NB4 (cell line): ENCODE measurements at places on chromosomes 11 and 22.

GRCh38 chr22:19756288-19757128 is 4.1 kb upstream of the TBX1 start:
- peak; percentile 49 for DNase-seq

DNA sequence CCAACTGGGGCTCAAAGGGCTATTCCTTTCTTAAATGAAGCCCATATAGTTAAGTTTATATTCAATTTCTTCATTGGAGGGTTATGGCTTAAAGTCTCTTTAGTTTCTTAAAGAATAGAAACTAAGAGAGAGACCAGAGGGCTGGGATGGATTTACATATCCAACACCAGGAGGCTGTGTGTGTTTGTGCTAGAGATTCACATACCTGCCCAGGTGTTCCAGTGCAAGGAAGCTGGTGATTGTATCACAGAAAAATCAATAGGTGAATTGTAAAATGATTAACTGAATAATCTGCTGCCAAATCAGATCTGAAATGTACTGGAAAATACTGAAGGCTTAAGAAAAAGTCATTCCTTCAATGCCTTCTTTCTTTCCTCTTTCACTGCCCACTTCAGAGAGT is 148.2 kb upstream of the BDNF start:
- DNase-seq: no peak

DNA sequence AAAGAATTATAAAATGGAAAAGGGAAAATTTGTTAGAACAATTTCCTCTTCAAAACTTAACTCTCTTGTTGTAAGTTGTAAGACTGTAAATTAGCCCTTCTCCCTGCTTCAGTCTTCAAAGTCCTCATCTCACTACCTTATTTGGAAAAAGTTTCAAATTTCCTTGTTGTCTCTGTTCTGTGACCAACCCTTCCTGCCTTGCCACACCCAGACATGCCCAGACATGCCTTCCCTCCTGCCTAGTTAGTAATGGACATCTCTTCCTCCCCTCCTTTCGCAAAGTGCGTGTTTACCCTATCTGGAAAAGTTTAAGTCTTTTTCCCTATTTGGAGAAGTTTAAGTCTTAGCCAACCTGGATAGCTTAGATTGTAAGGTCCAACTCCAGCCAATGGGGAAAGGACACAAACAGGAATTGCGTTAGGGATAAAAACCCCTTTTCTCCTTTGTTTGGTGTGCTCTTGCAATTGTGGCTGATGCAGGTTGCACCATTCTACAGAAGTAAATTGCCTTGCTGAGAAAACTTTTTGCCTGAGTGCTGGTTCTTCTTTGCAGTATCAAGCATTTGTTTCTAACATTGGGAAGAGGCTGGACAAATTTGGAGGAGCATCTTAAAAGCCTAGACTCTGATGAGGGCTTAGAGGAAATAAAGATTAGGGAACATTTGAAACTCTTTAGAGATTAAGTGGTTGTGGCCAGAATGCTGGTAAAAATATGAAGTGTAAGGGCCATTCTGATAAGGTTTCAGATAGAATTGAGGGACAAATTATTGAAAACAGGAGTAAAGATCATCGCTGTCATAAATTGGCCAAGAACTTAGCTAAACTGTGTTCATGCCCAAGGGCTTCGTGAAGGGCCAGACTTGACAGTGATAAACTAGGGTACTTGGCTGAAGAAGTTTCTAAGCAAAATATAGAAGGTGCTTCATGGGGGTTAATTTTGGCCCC is 15.4 kb downstream of the OR52K2 start:
- DNase-seq: no peak

DNA sequence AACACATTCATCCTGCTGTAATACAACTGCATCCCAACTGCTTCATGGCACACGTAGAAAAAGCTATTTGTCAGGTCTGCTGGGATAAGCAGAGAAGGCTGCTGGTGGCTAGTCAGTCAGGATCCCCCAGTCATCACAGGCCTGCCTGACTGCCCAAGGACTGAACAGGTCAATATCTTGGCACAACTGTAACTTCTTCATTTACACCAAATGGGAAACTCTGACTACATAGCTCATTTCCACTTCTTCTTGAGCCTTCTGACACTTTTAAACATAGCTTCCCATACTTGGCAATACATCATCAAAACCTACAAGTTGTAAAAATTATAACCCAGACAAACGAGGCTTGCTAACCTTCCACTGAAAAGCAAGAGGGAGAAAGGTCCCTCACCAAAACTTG is 2.8 kb downstream of the TMEM9B start:
- DNase-seq: no peak

DNA sequence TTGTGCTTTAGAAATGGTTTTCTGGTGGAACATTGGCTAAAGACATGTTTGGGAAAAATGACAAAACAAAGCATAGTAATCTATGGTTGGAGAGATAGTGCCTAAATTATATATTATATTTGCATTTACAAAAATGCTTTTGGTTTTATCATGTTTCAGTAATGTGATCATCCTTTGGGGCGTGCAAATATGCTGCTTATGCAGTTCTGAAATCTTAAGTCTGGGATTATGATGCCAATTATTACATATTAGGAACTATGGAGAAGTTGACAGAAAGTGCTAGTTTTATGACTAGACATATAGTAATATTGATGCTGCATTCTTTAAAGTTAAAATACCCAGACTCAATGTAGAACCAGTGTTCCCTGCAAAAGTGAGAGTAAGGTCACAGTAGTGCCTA is 655.0 kb downstream of the METTL15 start:
- DNase-seq: no peak

DNA sequence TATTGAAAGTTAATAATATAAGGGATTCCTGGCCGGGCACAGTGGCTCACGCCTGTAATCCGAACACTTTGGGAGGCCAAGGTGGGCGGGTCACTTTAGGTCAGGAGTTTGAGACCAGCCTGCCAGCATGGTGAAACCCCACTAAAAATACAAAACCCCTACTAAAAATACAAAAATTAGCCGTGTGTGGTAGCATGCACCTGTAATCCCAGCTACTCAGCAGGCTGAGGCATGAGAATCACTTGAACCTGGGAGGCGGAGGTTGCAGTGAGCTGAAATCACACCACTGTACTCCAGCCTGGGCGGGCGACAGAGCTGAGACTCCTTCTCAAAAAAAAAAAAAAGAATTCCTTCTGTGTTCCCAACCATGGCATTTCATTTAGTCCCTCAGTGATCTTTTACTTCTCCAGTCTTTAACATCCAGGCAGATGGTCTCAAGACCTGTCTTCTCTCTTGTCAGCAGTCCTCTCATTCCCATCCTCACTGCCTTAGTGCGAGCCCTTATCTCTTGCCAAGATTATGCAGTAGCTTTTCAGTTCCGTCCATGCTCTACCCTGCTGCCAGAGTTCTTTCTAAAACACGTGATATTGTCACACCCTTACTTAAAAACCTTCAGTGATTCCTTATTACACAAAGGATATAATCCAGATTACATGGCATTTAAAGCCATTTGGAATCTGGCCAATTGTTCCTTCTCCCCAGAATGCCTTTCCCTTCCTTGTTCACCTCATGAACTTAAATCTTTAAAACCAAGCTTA is 17.9 kb downstream of the RTN3 start:
- DNase-seq: no peak

GRCh38 chr22:42996646-42997365 is 18.1 kb downstream of the PACSIN2 start:
- DNase-seq: peak; percentile 62

DNA sequence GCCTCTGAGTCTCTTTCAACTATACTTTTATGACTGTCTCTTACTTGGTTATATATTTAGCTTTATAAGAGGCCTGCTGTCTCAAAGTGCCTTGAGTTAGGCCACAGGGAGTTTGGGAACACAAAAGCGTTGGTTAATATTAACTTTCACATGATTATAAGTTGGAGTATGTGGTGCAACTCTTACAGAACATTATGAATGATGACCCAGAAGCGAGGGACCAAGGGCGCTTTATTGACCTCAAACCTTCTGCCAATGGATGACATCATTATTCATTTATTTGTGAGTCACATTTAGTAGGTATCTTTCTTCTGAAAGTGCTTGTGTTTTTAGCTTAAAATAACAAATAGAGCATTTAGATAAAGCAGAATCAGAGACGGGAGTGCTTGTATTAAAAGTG is 298.0 kb upstream of the ZC3H12C start:
- no peak for DNase-seq

DNA sequence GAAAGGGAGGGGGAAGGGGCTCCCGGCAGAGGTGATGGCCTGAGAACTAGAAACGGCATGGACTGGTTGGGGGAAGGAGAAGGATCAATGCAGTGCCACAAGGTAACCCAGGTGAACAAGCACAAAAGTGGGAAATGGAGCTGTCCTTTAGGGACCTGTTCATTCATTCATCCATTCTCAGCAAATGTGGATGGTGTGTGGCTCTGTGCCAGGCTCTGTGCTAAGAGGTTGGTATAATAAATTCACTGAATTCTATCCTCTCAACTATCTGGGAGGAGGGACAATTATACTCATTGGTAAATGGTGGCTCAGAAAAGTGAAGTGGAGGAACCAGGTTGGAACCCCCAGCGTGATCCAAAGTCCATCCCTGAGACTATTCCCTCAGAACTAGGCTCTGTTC is 18.6 kb upstream of the ARAP1 start:
- no peak for DNase-seq

GRCh38 chr22:19823902-19824211 is 30.8 kb downstream of the GNB1L start:
- DNase-seq: peak; percentile 44

DNA sequence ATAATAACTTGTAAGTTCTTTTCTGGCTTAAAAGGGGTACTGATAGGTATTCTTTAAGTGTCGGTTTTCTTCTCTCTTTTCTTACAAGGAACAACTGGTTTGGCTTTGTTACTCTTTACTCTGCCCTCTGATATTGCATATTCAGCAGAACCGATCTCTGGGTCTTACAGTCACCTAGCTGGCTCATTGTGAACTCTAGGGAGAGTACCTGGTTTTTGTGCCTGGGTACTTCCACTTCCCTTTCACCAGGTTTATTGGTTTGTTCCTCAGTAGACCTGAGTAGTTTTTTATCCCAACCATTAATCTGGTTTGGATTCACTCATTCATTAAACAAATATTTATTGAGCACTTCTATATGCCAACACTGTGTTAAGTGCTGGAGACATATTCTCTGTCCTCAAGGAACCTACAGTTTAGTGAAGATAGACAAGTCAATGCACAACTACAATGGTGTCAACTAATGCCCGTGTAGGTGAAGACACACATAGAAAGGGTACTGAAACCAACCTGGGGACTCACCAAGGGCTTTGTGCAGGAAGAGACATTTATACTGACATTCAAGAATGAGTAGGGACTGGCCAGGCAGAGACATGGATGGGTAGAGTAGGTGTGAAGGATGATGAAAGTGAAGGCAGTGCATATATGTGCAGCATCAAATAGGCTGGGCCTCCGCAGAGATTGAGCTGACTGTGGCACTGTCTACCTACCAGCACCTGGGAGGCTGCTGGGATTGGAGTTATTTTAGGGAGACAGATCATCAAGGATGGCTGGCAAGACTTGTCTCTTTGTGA is 348.8 kb upstream of the C11orf87 start:
- DNase-seq: no peak

DNA sequence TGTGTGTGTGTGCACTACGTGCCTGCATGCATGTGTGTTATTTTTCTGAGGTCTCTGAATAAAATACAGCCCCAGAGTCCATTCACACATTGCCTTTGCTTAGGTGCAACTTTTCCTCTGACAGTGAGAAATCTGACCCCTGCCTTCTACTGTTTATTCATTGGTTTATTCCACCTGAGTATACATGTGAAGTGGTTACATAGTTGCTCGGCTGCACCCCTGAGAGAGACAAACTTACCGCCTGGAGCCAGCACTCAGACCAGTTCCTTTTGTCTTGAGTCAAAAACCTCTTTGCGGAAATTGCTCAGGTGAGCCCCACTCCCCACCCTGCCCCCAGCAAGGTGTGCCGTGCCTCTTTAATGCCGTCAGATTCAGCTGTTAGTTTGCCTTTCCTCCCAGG is 363.6 kb downstream of the BRD1 start:
- no peak for DNase-seq

- DNase-seq: no peak
These were observed 10.9 kb downstream of the SRPRA start for GRCh38 chr11:126257764-126258163.

DNA sequence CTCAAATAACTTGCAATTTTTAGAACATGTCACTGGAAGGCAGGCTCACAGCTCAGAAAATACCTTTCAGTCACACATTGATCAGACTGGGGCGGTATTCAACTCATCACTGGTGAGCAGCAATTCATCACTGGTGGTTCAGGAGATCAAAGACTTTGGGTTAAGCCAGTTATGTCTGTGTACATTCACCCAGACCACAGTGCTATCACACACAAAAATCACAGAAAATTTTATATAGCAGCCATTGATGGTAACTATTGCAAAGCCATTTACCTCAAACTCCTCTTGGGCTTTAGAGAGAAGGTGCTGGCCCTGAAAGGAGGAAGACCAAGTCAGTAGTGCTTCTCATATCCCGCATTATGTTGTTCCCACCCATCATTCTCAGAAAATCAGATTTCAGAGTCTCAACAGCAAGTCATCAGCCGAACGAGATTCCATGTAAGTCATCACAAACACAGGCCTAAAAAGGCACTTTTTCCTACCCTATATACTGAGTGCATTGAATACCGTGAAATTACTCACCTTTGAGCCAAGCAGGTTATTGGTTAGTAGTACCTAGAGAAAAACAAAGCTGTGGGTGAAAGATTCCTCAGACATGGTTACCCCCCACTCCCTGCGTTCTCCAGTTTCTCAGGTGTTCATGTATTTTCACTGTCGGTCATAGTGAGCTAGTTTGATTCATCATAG is 14.0 kb upstream of the WDR74 start:
- no peak for DNase-seq

DNA sequence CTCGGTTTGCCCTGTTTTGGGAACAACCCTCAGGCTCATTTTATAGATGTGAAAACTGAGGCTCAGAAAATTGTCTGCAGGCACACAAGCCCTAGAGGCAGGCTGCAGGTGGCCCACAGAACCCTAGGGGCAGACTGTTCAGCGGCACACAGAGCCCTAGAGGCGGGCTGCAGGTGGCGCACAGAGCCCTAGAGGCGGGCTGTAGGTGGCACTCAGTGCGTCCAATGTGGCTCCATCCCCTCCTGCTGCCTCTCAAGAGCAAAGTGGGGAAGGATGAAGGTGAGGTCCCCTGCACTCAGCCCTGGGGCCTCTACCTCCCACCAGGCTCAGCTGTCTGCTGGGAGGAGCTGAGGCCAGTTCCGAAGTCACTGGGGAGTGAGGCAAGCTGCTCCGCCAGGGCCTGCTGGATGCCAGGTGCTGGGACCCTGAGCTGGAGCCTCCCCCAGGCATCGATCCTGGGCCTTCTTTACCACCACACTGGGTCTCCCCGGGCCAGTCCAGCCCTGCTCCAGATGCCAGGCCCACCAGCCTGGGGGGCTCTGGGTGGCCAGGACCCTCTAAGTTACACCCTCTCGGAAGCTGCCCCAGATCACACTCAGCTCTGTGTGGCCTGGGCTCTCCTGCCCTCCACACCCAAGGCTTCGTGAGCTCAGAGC is 2.3 kb downstream of the ACY3 start:
- peak; percentile 71 for DNase-seq

- no peak for DNase-seq
These were observed 270.3 kb upstream of the RAG2 start for GRCh38 chr11:36868380-36868779.
